ENCODE measurements at places on chromosomes 5 and 9.

GRCh38 chr5:61596265-61596664 lies 264.2 kb downstream of the ZSWIM6 start:
- no peak for DNase-seq

DNA sequence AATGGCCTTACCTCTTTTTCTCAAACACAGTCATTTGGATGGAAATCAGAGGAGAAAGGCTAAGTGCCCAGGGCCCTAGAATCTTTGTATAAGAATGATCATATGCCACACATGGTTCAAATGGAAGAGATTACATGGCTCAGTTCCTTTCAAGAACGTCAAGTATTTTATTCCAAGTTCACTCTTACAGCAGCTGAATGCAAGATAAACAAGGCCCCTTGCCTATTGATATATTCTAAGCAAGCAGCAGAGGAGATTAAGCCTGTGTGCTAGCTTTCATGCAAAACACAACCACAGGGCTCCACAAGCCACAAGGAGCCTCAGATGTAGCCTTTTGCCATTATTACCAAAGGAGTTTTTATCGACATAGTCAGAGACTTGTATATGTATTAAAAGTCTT lies 55.3 kb upstream of the SLCO6A1 start:
- no peak for DNase-seq

- no peak for DNase-seq
Observed at GRCh38 chr5:7846327-7846726, 4.6 kb downstream of the CFAP90 start.

DNA sequence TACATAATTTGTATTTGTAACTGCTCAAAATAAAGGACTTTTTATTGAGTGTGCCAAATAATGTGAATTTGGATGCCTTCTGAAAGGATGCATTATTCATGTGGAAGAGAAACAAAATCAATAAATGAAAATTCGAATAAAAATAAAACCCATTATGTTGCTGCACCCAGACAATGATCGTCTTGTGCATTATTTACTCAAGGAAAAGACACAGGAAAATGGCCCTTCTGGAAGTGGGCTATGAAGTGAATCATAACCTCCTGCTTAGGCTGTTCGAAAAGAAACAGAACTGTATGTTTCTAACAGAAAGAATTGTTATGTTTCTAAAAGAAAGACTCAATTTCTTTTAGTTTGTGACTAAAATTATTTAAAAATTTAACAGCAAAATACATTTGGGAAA lies 168.9 kb upstream of the NFIB start:
- DNase-seq, result no peak

DNA sequence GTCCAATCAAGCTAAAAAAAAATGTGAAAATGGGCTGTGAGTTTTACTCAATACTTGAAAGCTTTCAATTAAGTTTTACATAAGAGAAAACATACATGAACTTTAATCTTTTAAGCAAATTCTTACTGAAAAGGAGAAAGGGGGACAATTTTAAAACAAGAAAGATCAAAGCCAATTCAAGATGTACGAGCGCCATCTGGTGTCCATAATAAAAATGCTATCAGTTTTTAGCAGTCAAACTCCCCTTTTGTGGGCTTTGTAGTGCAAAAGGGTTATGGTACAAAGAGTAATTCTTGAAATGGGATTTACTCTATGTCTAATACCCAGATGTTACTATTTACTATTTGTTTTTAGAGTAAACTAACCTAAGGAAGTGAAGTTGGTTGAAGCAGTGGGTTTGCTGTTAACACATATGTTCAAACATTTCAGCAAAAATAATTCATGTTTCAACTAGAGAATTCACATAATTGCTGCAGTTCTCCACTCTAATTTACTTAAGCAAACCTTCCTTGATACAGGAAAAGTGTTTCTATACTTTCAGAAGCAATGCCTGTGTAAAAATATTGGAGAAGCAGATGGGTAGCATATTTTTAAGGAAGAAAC lies 228.2 kb upstream of the TYRP1 start:
- DNase-seq, result no peak

DNA sequence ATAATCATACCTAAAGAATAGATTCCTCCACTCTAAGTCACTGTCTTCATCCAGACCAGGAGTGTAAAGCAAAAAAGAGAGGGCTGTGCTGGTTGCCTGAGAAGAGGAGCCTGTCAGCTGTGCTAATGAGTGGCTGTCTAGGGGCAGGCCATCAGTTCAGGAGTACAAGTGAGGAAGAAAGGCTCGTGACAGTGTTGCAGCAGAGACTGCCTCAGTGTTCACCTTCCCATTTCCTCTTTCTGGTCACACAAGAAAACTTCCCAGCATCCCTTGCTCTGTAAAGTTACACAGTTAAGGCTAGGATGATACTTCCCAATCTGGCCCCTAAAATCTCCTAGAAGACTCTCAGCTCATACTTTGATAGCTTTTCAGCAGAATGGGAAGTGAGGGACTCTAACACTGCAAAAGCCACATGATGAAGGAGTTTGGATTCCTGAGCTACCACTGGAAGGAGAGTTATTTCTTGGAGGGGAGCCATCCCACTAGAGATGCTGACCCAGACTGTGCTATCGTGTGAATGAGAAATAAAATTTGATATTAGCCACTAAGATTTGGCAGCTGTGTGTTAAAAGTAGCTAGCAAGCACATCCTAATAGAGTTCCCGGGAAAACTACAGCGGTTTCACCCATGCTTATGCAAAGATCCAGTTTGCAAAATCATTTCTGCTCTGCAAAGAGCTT lies 67.1 kb downstream of the ADAMTS12 start:
- DNase-seq, result peak; percentile 81

DNA sequence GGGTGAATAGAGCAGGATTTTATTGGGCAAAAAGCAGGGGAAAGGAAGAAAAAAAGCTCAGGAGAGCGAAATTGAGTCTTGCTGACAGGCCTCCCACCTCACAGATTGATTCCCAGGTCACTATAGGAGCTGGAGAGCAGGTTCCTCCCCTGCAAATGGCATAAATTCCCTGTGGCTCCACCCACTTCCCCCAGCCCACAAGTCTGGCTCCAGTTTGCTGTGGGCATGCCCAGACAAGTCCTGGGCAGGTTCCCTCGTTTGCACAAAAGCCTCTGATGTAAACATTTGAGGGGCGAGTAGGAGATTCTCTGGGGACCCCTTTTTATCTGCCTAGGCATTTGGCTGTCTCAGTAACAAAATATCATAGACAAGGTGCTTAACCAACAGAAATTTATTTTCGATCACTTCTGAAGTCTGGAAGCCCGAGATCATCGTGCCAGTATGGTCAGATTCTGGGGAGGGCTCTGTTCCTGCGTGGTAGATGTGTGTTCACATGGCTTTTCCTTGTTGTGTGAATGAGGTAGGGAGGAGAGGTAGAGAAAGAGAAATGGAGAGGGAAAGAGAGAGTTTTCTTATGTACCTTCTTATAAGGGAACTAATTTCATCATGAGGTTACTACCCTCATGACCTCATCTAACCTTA lies 614.5 kb downstream of the MAT2B start:
- peak; percentile 57 for DNase-seq

DNA sequence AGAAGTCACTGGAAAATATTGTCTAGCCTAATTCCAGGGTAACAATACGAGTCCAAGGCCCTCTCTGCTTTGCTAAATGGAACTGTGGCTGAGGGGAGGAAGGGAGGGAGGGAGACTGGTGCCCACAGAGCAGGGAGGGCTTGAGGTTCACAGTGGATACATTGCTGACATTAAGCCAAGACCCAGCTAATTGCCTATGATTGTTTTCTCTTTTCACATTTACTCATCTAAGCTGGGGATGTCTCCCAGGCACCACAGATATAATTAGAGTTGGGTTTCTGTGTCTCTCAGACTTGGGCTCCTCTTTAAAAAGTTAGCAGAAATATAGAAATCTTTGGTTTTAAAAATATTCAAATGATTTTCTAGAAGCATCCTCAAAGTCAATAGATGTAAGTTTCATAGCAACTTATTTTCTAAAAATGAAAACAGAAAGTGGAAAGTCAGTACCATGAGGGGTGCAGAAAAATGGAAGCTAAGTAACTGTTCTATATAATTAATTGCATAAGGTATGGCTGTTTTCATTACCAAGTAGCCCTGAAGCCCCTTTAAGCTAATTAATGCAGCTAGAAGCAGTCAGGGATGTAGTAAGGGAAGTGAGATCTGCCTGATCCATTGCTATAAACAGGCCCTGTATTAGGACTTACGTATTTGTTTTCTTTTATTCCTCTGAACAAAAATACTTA lies 259.8 kb downstream of the NDUFS4 start:
- DNase-seq, result no peak

DNA sequence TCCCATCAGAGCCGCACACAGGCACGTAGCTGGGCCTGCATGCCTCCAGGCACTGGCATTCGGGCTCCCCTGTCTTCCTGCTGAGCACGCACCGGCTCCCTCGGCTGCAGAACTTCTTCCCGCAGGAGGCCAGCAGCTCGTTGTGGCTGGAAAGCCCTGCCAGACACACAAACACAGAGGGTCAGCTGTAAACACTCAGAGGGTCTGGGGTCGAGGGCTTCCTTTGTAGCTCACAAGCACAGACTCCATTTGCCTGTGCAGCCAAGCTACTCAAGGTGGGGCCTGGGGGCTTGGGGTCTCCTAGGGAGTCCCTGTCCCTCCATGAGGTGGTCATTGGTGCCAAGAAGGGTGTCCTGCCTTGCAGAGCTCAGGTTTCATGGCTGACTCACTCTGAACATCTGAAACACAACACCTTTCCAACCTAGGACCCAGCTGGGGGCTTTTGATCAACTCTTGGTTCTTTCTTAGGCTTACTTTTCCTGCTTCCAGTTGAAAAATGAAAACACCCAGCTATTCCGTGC lies 211.4 kb downstream of the FSTL4 start:
- no peak for DNase-seq

GRCh38 chr9:121645853-121646807 lies 5.3 kb upstream of the DAB2IP start:
- no peak for DNase-seq

DNA sequence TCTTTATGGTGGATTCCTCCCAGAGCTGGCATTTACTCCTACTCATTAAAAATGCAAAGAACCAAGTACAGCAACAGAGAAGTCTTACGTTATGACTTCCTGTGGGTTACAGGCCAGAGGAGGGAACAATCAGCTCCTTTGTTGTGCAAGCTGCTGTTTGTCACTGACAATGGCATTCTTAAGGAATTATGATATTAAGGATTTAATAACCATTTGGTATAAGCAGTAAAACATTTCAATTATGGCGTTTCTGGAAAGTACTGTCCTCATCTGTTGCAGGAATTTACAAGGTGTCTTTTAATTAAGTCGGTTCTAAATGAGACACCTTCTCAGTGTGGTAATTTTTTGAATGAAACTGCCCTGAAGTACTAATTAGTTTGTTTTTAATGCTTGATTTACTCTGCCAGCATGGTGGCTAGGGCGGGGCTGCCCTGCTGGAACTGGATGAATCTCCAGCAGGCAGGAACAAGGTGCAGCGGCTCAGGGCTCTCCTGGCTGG lies 49.1 kb upstream of the VDAC1 start:
- no peak for DNase-seq

- DNase-seq, result no peak
Observed at GRCh38 chr5:947626-948471, 55.2 kb downstream of the TRIP13 start.

GRCh38 chr5:96869372-96869641 lies 7.0 kb upstream of the ERAP2 start:
- DNase-seq, result no peak

DNA sequence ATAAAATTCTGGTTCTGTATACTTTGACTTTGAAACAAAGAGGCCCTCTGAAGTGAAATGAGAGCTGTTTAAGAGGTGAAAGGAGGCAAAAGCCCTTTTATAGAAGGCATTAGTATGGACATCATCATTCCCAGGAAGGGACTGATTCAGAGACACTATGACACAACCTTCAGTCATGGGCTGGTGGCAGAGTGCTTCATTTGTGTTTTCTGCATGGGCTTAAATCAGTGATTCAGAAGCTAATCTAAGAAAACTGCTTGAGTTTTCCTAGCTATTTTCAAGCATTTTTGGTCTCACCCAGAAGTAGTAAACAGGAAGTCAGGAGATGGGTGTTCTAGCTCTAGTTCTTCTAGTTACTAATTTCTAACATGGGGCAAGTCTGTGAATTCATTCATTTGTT lies 288.9 kb downstream of the TRPM3 start:
- no peak for DNase-seq

All from skeletal muscle cell (primary cell).